ENCODE measurements at places on chromosomes 12 and 14.

GRCh38 chr14:80780500-80780899 lies 161.0 kb downstream of the CEP128 start:
- DNase-seq = no peak

DNA sequence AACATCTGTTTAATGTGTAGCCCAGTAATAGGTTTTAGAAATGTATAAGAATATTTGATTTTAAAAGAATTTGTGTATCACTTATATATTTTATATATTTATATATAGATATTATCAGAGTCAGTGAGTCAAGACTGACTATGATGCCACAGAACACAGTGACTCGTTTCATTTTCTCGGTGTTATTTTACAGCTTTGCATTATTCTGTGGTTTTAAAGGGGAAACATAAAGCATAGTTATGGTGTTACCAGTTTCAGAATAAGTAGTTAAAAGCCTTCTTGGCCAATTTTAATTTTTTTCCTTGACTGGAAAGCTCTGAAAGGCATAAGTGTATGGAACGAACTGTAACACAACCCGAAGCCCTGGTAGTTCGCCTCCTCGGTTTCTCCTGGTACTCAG lies 91.0 kb downstream of the GRIP1 start:
- DNase-seq = no peak

GRCh38 chr14:99360774-99361595 lies 89.0 kb upstream of the BCL11B start:
- DNase-seq = no peak

DNA sequence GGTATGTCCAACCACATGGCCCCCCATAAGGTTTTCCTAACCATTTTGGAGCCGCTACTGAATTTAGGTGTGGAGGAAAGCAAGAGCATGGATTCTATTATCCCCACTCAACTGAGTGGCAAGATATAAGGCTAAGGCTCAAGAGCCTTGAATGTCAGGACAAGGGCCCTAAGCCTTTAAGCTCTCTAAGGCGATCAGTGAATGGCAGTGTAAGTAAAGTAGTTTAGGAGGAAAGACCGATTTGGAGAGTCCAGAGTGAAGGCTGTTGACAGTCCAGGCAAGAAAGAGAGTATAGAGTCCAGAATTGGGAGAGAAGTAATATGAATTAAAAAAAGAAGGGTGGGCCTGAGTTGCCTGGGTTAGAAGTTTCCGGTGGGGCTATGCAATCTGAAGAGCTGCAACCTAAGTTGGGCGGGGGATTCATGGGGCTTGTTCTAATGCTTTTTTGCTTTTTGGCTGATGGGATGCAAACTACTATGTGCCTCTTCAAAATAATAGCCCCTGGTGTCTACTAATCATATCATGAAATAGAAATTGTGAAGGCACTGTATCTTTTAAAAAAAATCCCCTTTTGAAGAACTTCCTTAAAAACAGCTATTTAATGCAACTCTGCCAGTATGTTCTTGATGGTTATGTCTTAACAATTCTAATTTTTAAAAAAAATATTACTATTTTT lies at the start of gene SPIC:
Gene SPIC (plus strand): TSS at position 626 of the 676 bp plus-strand sequence. CDS start 1,569 bp downstream, outside the sequence.
- no peak for DNase-seq

DNA sequence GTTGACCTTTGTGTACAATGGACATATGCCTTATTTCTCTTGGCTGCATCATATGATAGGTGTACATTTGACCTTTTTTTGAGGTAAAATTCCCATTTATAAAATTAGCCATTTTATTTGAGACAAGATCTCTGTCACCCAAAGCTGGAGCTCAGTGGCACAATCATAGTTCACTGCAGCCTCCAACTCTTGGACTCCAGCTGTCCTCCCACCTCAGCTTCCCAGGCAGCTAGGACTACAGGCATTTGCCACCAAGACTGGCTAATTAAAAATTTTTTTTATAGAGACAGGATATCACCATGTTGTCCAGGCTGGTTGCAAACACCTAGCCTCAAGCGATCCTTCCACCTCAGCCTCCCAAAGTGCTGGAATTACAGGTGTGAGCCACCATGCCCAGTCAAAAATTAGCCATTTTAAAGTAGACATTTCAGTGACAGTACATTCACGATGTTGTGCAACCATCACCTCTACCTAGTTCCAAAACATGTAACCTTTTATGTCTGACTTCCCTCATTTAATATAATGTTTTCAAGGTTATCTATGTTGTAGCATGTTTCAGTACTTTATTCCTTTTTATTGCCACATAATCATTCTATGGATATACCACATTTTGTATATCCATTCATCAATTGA lies 5.4 kb downstream of the G2E3 start:
- DNase-seq = no peak

DNA sequence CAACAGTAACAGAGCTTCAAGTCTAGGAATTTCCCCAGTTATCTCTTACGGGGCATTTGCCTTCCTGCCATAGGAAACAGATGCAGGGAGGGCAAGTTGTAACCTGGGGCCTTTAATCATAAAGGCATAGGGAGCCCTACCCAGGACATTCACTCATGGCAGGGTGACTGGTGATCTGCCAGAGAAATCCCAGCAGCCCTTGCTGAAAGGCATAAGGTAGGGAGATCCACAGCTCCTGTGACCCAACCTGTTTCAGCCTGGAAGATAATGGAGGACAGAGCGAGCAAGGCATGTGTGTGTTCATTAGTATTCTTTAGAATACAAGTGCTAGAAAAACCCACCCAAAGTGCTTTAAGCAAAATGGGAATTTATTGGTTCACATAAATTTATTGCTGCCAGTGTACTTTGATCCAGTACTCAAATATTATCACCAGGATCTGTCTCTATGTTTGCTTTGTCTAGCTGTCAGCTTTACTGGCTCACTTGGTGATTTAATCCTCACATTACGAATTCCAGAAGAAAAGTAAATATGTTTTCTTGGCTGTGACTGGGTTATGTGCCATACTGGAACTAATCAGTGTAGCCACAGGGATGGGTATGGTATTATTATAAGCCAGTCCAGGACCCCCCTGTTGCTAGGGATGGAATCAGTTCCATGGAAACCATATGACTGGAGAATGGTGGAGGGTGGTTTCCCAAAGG lies 21.1 kb upstream of the AKAP6 start:
- no peak for DNase-seq

GRCh38 chr12:55915482-55915859 lies 12.2 kb downstream of the PYM1 start:
- no peak for DNase-seq

DNA sequence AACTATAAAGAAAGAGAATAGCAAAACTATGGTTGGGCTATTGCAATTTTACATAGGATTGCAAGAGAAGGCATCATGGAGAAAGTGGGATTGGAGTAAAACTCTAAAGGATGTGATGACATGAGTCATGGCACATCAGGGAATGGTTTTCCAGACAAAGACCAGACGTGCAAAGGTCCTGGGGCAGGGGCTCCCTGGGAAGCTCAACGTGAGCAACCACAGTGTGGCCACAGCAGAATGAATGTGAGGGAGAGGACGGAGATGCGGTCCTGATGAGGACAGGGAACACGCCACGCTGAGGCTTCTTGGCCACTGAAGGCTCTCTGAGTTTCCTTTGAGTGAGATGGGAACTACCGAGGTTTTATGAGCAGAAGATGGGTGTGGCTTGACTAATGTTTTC lies 38.2 kb downstream of the FZD10 start:
- DNase-seq = no peak

DNA sequence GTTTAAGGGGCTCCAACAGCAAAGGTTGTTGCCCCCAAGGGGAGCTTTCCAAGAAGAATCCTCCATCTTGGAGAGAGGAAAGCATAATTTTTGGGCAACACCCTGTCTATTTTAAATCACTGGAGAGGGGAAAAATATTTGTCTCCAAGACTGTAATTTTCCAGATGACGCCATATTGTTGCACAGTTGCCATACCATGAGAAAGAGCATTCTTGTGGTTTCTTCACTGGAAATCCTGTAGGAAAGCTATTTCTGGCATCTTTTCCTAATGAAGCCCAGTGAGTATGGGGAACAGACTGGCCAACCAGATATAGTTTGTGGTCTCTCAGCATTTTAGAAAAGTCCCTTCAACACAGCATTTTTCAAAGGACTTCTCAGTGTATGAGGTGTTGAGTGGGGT lies 88.1 kb upstream of the MANSC4 start:
- DNase-seq = no peak

DNA sequence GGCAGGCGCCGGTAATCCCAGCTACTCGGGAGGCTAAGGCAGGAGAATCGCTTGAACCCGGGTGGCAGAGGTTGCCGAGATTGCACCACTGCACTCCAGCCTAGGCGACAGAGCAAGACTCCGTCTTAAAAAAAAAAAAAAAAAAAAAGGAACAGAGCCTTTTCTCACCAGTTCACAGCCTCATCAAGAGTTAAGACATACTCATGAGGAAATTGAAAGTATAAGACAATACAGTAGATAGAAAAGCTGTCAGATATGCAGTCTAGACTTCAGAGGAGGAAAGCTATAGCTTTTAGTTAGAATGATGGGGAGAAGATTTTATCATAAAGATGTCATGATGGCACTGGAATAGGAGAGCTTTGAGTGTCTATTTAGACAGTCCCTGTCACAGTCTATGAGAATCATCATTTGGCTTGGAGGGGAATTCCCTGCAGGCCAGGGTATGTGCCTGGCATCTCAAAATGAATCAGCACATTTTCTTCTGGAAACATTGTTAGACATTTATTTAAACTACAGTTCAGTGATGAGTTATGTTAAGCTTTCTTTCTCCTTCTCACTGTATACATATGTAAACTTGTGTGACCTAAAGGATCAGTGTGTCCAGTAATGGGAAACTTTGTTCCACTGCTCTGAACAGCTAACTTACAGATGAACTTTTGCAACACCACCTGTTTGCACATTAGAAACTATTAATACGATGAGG lies 2.9 kb upstream of the RAB35 start:
- DNase-seq = peak; percentile 61

DNA sequence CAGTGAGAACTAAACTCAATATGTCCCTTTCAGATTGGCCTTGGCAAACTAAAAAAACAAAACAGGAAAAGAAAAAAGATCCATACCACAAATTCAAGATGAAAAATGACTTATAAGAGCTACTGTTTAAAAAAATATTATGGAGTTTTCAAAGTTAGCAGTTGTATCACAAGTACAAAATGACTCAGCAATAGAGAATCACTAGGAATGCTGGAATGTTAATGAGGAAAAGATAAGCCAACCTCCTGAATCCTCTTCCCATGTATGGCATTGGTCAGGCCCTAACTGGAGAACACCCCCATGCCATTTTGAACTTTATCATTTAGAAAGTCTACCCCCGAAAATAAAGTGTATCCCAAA lies 62.2 kb downstream of the PPP1R36 start:
- no peak for DNase-seq

GRCh38 chr12:120292411-120292660 lies 633 bp upstream of the RNU4-2 start:
- no peak for DNase-seq

DNA sequence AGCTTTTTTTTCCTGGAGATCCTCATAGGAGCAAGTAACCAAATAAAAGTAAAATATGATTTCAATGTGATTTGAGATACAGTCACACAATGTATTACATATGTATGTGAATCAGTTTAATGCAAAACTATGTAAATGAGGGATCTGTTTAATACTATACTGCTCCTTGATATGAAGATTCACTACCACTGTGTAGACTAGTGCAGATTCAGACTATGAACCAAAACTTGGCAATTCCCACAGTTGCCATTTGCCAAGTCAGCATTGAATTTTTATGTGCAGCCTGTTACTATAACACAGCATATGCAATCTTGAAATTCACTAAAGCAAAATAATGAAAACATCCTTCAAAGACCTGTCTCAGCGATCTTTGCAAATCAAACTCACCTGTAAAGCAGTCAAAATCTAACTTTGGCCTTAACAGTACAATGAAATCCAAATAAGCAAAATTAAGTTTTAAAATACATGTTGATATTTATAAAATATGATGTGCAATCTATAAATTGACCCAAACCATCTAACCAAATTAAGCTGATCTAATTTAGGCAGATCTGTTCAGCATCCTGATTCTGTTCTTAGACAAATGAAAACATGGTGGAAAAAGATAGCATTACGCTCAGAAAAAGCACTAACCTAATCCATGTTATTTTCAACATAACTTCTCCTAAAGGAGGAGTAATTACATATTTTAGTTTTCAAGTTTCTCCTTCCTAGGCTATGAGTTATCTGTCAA lies 25.5 kb upstream of the LMNTD1 start:
- no peak for DNase-seq

DNA sequence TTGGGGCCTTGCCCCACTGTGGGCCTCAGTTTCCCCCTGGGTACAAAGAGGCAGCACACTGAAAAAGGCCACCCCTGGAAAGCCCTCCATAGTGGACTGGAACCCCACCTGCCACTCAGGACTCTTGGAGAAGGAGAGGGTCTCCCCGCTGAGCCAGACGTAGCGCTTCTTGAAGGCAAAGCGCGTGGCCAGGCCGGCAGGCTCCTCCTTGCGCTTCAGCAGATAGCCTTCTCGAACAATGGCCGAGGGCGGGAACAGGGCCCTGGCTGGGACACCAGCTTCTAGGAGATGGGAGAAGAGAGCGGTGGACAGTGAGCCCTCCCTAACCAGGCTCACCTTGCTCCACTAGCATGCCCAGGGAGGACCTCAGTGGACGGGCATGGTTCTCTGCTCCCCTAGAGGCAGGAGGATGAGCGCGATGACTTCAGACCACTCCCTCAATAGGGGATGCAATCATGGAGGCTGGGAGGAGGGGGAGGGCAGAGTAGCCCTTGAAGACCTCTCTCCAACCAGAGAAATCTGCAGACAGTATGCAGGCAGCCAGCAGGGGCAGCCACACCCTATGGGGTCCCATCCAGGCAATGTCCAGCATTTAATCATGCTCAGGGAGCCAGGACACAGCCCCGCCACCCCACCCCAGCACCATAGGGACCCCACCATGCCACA lies 29.8 kb downstream of the RASAL1 start:
- DNase-seq = no peak

GRCh38 chr14:85041618-85042017 lies 488.3 kb upstream of the FLRT2 start:
- no peak for DNase-seq

DNA sequence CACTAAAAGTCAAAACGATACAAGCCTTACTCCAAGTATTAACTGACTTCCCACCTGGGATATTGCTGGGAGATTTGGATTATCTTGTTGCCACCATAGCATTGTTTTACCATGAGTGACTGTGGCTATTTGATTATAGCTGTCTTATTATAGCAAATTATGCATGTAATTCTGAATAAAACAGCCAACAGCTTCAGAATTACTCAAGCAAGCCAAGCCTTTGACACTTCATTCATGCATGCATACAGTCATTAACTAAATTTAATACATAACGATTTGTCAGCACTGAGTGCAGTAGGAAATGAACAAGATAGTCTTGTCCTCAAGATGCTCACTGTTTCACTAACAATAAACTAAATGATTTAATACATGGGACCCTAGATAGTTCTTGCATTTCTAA lies 133.0 kb upstream of the FRMD6 start:
- no peak for DNase-seq

GRCh38 chr12:57368349-57369095 lies 62.3 kb downstream of the R3HDM2 start:
- DNase-seq = no peak

- no peak for DNase-seq
Measured at GRCh38 chr14:48546996-48547395, 871.6 kb upstream of the MDGA2 start.

DNA sequence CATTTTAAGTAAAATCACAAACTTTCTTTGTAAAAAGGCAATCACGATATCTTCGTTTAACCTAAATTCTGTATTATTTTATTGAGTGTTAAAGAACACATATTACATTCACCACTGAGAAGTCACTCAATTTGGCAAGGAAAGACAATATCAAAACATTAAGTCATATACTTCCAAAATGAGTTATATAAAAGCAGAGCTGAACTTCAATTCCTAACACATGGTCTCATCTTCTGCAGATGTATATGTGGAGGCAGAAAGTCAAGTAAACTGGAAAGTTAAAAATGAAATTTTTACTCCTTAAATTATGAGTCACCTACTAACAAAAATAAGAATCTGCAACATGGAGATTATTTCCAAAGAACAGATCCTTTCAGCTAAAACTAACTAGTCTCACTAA lies 28.7 kb downstream of the BMAL2 start:
- DNase-seq = no peak

Measured in T-helper 2 cell treated with Interferon-gamma antibody and Interleukin-4, amounts not matched to agents 5 μg/mL and 100 μg/mL, for 36 hours (primary cell).